ENCODE measurements at places on chromosomes 1 and 21. TPM values are rescaled to one million over a fixed set of nuclear protein-coding genes. Genes with fewer than 3 reads are reported as not detected.

DNA sequence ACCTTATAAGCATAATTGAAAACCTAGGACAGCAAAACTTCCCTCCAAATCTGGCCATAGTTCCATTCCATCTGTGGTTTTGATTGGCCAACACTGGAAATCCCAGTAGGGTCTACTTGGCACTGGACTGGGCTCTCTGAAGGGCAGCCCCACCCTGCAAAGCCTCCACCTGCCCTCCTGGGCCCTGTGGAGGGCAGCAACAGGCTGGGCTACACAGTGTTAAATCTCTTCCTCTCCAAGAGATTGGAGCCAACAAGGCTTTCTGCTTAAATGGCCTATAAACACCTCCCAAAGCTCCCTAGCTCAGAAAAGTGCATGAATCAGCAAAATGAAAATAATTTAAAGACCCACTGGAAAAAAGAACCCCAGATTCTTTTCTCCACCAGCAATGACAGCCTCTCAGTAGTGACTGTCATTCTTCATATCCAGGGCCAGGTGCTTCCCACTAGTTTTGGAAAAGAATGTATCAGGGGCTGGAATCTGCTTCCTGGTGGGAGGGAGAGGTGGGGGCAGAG lies 58.5 kb downstream of the BEND5 start:
- H3K27ac ChIP-seq: no peak overlapping the region
- no peaks in the 10 kb centered on the region for H3K4me1 ChIP-seq
- H3K27me3 ChIP-seq: no peaks in the 10 kb centered on the region
- H3K36me3 ChIP-seq: no peaks in the 10 kb centered on the region
- no peak for DNase-seq

The PDE9A gene
- 2.8 TPM for polyA plus RNA-seq

- no peaks in the 10 kb centered on the region for H3K36me3 ChIP-seq
- no peak overlapping the region for H3K27ac ChIP-seq
- no peaks in the 10 kb centered on the region for H3K4me1 ChIP-seq
- H3K4me3 ChIP-seq: no peak overlapping the region
- no peak for DNase-seq
Observed at GRCh38 chr1:225146478-225146877, 217.0 kb downstream of the DNAH14 start.

DNA sequence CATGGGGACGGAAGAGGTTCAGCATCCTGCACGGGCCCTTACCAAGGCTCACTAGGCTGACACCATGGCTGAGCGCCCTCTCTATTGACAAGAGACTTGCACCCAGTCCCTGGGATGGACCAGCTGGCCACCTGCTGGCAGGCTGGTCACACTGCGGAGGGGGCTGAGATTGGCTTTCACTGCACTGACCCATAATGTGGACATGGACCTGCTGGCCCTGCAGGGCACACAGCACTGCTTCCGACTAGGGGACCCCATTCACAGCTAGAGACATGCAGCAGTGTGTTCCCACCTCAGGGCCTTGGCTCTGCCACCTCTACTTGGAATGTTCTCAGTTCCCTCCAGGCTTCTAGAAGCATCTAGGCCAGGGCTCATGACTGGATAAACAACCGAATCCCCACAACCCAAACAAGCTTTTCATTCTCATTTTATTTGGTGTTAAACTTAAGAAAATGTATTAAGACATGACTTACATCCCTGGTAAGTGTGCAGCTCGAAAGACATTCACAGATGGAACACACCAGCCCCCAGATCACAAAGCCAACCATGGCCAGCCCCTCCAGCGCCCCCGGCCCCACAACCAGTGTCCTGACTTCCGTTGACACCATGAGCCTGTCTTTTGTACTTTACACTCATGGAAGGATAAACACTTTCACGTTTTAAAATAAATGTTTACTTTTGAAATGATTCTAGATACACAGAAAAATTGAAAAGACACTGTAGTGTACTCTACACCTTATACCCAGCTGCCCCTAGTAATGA lies 9.3 kb upstream of the SRARP start:
- DNase-seq: peak; percentile 55
- H3K27ac ChIP-seq: no peak overlapping the region

The SHE gene
- 17.7 TPM for polyA plus RNA-seq

- DNase-seq: no peak
- no peaks in the 10 kb centered on the region for H3K36me3 ChIP-seq
- no peaks in the 10 kb centered on the region for H3K27me3 ChIP-seq
- no peak overlapping the region for H3K27ac ChIP-seq
- H3K4me3 ChIP-seq: no peak overlapping the region
- peaks cover 34% of the 10 kb centered on the region for H3K4me1 ChIP-seq
Observed at GRCh38 chr1:230125640-230126528, 58.8 kb downstream of the GALNT2 start.

GRCh38 chr1:73026114-73026513 lies 743.8 kb upstream of the NEGR1 start:
- no peaks in the 10 kb centered on the region for H3K36me3 ChIP-seq
- no peak for DNase-seq
- no peak overlapping the region for H3K27ac ChIP-seq
- no peaks in the 10 kb centered on the region for H3K27me3 ChIP-seq

- H3K27me3 ChIP-seq: no peaks in the 10 kb centered on the region
- H3K36me3 ChIP-seq: peaks cover 94% of the 10 kb centered on the region
- H3K4me1 ChIP-seq: no peaks in the 10 kb centered on the region
- H3K4me3 ChIP-seq: no peak overlapping the region
- DNase-seq: no peak
- H3K27ac ChIP-seq: no peak overlapping the region
Observed at GRCh38 chr1:171590022-171590421, 32.0 kb upstream of the MYOCOS start.

DNA sequence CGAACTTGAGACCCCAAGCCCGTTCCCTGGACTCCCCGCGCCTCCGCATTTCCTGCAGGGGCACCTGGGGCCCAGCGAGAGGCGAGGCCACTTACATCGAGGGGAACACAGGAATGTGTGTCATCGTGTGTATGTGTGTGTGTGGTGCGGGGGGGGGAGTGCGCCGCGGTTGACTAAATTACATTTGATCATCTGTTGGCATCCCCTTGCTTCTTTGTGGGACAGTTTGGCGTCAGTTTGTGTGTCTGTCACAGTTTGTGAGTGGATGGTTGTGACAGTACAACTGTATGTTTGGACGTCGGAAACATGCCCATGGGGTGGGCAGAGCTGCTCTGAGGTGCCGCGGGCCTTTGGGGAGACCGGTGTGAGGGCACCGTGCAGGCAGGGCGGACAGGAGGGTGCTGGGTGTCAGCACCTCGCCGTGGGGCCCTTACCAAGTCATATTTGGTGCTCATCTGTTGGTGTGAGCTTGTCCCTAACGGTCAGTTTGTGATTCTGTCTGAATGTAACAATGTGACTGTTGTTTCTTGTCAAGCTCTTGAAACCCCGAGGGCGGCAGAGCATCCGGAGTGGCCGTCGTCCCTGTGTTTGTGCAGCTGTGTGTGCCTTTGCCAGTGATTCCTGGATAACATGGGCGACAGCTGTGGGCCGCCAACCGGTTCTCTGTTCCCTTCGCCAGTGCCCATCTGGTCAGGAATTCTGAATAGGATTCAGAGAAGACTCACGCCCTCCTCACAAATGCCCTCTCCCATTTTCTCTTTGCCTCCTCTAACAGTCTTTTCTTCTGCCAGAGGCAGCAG lies 899 bp downstream of the OPRD1 start:
- no peaks in the 10 kb centered on the region for H3K36me3 ChIP-seq
- H3K27me3 ChIP-seq: peaks cover 24% of the 10 kb centered on the region
- no peak overlapping the region for H3K27ac ChIP-seq
- DNase-seq: no peak
- H3K4me1 ChIP-seq: no peaks in the 10 kb centered on the region

GRCh38 chr1:216686860-216687766 lies 36.1 kb downstream of the ESRRG start:
- H3K4me1 ChIP-seq: no peaks in the 10 kb centered on the region
- DNase-seq: peak; percentile 36
- no peaks in the 10 kb centered on the region for H3K36me3 ChIP-seq
- no peak overlapping the region for H3K4me3 ChIP-seq
- H3K27ac ChIP-seq: peak overlapping the region; percentile 28
- peaks cover 8% of the 10 kb centered on the region for H3K27me3 ChIP-seq
